ENCODE measurements at places on chromosomes 11 and 22.

- DNase-seq, result no peak
These were observed 59.0 kb upstream of the SHANK2 start for GRCh38 chr11:71311176-71311925.

DNA sequence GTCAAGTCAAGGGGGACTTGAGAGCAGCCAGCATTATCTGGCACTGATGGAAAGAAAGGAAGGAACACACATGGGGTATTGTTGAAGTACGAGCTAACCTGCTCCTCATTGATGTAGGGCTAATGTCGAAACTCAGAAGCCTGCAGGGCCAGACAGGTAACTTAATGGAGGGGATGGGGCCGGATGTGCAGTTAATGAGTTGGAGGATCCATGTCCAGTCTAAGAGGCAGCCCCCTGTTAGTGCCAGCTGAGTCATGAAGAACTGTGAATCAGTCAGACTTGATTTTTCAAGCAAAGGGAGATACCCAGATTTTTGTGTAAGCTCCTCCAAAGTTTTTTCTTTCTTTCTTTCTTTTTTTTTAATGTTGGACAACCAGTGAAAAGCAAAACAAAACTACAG lies 65.6 kb downstream of the CECR2 start:
- no peak for DNase-seq

GRCh38 chr11:37963440-37963839 lies 1365.4 kb upstream of the RAG2 start:
- no peak for DNase-seq

DNA sequence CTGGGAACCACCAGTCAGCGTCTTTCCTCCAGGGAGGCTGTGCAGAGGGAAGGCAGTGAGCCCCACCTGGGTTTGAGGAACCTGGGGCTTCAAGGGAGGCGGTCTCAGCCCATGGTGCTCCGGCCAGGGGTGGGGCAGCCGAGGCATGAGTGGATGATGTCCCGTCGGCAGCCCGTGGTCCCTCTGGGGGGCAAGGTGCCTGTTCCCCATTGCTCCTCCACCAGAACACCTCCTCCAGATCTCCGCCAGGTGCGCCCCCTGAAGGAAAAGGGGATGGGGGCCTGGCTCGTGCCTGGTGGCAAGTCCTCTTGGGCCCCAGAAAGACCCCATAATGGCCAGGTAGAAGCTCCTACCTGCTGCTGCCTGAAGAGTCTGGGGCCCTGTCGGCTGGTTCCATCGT lies 94.1 kb downstream of the KCNQ1 start:
- no peak for DNase-seq

GRCh38 chr11:17813391-17814059 lies 78.9 kb downstream of the KCNC1 start:
- DNase-seq, result no peak

- no peak for DNase-seq
These were observed 71.9 kb downstream of the ARHGAP8 start for GRCh38 chr22:44824271-44824670.

DNA sequence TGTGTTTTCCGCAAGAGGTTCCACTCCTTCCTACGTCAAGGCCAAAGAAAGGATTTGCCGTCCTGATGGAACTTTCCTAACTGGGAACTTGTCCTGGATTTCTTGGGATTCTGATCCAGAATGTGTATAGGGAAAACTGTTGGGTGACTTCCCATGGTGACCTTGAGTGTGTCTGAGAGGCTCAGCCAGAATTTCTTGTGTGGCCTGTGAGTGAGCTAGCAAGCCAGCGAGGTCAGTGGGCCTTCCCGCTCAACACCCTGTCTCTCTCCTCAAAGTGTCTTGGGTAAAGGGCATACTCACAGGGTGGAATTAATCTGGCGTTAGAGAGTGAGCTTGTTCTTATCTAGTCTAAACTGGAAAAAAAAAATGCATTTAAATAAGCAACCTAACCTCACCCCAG lies 20.4 kb downstream of the ZNRF3 start:
- no peak for DNase-seq

DNA sequence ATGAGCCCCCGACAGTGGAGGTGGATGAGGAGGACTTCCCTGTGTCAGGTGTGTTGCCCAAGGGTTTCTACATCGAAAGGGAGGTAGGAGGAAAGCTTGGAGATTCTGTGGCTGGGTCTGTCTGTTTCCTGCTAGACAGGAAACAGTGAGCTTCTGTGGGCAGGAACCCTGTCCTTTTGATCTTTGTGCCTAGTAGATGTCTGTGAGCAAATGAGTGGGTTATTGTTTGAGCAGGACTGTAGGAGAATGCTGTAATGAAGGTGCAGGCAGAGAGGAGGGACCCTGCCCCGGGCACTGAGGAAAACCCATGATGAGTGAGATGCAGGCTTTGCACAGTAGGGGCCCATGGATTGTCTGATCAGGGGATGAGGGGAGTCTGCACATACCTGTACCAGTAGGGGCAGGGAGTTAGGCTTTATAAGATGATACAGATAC lies 14.0 kb downstream of the USP35 start:
- DNase-seq, result no peak

GRCh38 chr11:2511421-2512369 lies 66.9 kb downstream of the KCNQ1 start:
- no peak for DNase-seq

- DNase-seq, result no peak
These were observed 5.2 kb downstream of the C11orf52 start for GRCh38 chr11:111923951-111924350.

DNA sequence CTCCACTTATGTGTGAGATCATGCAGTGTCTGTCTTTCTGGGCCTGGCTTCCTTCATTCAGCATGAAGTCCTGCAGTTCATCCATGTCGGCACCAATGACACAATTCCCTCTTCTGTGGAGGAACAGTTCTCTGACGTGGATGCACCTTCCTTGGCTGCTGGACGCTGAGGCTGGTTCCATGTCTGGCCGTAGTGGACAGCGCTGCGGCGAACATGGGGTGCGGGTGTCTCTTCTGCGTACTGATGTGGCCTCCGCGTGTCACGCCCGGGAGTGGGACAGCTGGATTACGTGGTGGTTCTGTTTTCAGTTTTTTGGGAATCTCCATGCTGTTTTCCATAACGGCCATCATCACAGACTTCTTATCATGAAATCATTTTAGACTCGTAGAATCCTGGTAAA lies 16.9 kb upstream of the MUC2 start:
- no peak for DNase-seq

GRCh38 chr11:4018641-4019040 lies 76.0 kb upstream of the RRM1 start:
- DNase-seq, result no peak

- DNase-seq, result no peak
These were observed 30.9 kb upstream of the CACNG2 start for GRCh38 chr22:36734171-36735058.

- no peak for DNase-seq
These were observed 2.1 kb downstream of the TMPRSS4 start for GRCh38 chr11:118078911-118079411.

- DNase-seq, result no peak
These were observed 9.0 kb upstream of the MS4A10 start for GRCh38 chr11:60776167-60776566.

GRCh38 chr11:86202013-86202336 lies 42.6 kb upstream of the EED start:
- DNase-seq, result no peak

DNA sequence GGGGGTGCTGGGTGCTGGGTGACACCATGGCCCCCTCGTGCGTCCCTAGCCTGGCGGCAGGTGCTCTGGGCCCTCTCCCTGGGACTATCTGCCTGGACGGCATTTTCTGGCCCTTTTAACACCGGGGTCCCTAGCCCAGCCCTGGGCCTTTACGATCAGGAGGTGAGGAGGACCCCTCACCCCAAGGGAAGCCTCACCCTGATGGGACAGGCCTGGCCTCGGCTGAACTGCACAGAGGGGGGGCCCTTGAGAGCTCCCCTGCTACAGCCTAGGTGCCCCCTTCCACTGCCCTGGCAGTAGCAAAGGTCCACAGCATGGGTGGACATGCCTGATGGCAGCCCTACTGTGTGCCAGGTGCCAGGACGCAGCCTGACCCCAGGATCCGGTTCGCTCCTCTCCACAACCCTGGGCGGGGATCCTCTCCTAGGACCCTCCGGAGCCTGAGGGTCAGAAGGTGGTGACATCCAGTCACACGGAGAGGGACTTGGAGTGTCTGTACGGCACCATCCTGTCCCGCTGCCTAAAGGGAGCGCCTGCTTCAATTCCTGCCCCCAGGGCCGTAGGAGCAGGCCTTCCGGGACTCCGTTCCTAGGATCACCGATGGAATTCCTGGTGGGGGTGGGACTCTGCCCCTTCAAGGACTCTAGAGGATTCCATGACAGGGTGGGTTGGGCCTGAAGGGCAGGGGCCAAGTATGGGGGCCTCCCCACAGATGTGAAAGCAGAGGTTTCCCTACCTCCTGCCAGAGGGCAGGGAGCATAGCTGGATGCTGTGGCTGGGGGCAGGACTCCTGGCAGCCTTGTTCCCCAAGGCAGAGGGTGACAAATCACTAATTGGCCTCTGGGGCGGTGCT lies 33.0 kb upstream of the TH start:
- no peak for DNase-seq

GRCh38 chr22:45336971-45337431 lies 27.3 kb downstream of the FAM118A start:
- no peak for DNase-seq

DNA sequence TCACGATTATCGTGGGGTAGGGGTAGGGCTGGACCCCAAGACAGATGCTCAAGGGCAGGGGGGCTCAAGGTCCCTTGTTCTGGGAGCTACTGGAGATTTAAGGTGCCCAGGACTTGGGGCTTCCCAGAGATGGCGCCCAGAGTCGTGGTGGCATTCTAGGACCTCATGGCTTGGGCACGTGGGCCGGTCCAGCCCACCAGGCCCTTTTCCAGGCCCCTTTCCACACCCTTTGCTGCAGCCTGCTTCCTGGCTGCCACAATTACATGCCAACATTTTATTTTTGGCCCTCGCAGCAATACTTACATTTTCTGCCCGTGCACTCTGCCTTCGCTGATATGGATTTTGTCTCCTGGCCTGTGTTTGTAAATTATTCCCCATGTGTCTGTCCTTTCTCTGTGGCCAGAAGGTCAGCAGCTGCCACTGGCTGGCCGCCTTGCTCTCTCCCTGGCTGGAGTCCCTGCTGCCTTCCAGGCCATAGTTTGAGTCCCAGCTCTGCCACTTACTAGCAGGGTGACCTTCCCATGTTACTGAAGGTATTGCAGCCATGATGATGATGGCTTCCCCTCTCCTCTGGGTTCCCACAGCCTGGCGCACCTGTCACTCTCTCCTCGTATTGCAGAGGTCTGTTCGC lies 11.2 kb downstream of the MB start:
- no peak for DNase-seq

GRCh38 chr22:50257451-50258360 lies 3.8 kb downstream of the MAPK12 start:
- no peak for DNase-seq

DNA sequence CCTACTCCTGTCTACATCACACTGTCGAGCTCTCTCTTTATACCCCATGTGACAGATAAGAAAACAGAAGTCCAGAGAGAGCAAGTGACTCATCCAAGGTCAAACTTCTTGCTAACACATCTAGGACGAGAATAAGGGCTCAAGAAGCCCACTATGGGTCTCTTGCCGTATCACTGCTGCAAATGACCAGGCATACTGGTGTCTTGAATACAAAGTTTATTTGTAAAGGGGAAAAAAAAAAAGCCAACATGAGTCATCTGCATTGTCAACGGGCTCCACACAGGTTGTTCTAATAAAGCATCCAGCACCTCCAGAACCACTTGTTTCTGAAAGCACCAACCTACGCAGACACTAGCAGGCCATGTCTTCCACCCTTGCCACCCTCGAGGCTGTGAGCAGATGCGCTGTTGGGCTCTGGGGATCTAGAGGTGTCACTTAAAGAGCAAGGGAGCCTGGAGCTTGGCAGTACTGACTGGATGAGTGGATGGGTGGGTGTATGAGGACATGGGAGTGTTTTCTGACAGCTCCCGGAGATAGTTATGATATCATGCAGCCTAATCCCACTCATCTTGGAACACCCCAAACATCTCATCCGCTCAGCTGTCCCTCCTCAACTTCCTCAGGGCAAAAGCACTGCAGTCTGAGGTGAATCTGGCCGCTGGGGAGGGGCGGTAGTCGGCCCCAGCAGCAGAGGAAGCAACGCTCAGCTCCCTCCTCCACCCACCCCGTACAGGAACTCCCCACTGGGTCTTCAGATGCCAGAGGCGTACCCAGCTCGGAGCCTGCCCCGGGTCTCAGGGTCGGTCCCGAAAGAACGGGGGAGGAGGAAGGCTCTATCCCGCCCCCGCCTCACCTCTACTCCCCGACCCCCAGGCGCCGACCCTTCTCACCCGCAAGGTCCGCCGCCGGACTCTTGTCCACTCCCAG lies 1.0 kb downstream of the SMCO4 start:
- peak; percentile 40 for DNase-seq

DNA sequence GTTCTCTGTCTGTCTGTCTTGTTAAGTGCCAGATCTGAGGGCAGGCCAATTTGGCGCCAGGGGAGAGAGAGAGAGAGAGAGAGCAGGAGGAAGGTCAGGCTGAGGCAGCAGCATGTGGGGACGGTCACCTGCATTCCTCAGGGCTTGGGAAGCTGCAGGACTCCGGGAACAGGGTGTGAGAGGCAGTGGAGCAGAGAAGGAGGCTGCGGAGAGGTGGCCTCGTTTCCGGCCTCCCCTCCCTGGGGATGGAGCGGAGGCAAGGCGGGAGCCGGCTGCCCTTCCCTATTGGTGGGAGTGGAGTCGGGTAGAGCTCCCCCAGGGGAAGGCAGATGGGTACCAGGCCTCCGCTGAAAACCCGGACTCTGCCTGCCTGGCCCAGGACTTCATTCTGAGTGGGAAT lies 9.7 kb downstream of the CLMP start:
- DNase-seq, result no peak

- no peak for DNase-seq
These were observed 36.2 kb downstream of the TRMU start for GRCh38 chr22:46371623-46372226.

DNA sequence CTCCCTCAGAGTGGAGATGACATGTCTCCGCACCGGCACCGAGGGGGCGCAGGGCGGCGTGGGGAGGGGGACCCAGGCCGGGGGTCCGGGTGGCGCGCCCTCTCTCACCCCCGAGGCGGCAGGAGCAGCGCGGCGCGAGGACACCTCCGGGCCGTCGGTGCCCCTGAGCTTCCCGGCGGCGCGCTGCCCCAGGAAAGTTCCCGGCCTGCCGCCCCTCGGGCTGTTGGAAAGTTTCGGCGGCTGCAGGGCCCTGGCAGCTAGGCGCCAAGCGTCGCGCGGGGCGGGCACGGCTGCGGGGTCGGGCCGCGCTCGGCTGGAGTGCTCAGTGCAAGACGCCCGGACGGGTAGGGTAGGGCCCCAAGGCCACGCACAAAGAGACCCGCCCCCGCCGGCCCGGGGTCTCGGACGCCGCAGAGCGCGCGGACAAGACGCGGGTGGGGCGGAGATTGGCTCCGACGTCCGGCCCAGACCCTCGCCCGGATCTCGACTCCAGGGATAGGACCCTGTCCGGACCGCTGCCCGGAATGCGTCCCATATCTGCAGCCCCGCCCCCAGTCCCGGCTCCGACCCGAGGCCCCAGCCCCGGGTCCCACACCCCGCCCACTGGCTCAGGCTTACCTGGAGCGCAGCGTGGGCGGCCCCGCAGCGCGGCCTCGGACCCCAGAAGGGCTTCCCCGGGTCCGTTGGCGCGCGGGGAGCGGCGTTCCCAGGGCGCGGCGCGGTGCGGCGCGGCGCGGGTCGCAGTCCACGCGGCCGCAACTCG lies 471 bp downstream of the ARVCF start:
- no peak for DNase-seq

- peak; percentile 76 for DNase-seq
These were observed 32.7 kb upstream of the TXNRD2 start for GRCh38 chr22:19974268-19974861.
